Cortex of kidney (tissue), 1 donor: ENCODE measurements at places on chromosomes 7 and 10.

DNA sequence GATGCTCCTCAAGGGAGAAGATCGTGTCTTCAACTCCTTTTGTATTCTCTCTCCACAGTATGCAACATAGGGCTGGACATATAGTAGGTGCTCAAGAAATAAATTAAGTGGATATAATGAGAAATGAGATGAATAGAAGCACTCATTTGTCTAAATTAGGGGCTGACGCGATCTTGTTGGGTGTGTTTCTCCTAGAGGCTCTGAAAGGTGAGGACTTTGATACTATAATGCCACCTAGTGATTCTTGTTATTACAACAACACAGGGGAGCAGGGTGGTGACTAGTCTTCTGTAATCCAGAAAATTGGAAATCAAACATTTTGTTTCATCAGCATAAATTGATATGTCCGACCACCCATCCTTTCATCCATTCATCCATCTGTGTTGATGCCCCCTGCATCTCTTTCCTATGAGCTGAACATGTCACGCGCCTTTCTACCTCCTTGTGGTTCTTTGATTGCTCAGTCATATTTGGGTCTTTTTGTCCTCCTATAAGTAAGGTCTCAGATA lies 3.5 kb upstream of the CFAP58 start:
- DNase-seq, result no peak

DNA sequence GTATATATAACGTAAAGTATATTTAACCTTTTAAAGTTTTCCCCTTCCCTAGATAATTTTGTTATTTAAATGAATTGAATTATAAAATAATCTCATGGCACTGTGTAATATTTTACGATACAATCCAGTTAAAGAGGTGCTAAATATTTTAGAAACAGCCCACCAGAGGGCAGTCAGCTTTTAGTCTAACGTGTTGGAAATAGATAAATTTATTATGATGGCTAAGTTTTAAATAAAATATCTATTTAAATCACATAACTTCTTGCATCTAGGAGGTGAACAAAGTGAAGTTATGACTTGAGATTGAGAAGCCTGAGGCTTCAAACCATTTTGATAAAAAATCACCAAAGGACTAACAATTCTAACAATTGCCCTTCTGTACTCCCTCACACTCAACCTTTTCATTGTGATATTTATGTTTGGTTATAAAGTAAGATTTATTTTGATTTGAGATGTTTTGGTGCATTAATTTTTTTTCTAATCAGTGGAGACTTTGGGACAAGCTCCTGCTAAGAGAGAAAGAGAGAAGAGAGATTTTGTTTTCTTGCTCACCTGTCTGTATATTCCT lies 171.5 kb upstream of the SP4 start:
- DNase-seq, result no peak

GRCh38 chr10:123621492-123621891 lies 44.7 kb upstream of the GPR26 start:
- DNase-seq, result no peak

GRCh38 chr10:99457813-99458212 lies 27.4 kb upstream of the GOT1 start:
- DNase-seq, result no peak

GRCh38 chr10:16441173-16441840 lies 4.5 kb downstream of the PTER start:
- DNase-seq, result no peak

DNA sequence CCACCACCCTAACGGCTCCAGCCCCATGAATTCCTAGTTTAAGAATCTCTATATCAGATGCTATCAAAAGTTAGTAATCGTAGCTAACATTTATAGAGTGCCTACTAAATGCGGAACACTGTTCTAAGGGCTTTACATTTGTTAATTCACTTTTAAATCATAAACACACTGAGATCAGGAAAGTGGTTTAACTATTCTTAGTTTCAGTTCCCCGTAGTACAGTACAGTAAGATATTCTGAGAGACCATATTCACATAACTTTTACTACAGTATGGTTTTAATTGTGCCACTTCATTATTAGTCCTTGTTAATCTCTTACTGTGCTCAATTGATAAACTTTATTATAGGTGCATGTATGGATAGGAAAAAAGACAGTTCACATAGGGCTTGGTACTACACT lies 22.5 kb downstream of the SYPL1 start:
- no peak for DNase-seq

DNA sequence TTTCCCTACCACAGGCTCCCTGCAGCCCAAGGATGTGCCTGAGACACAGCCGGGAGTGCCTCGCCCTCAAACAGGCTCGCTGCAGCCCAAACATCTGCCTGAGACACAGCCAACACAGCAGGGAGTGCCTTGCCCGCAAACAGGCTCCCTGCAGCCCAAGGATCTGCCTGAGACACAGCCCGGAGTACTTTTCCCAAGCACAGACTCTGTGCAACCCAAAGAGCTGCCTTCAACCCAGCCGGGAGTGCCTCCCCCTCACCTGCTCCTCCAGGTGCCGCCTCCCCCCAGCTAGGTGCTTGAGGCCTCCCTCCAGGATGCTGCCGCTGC lies 42.9 kb downstream of the ANTXRL start:
- DNase-seq, result no peak

DNA sequence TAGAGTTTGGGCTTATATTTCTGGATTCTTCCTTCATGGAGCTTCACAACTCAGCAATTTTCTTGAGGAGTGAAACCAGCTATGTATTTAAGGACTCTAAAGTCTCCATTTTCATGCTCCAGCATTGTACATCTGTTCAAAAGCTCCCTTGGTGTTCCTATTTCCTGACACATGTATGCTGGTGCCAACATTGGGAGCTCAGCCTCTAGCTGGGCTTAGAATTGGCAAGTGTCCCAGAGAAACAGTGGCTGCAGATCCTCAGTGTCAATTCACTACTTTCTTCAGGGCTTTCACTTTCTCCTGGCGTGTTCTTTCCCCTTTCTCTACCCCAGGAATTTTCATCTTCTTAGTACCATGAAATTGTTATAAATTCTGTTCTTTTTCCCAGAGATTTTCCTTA lies 103.1 kb downstream of the ZNF467 start:
- no peak for DNase-seq

DNA sequence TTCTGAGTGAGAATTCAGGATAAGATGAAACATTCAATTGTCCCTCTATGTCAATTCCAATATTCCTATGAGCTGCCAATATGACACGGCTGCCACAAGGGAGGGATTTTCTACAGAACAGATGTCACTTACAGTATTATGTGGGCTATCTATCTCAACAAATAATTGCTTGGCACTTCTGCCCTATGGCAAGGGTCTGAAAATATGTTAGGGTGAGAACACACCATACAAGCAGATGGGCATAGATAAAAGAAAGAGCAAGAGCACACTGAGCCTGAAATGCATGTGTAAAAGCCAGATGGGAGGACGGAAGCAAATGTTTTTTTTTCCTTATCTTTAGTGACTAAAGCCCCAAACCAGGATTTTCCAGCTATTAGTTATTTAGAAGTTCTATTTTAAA lies 70.1 kb upstream of the TFEC start:
- no peak for DNase-seq

- no peak for DNase-seq
Observed at GRCh38 chr10:6576326-6576725, 3.8 kb downstream of the PRKCQ start.

DNA sequence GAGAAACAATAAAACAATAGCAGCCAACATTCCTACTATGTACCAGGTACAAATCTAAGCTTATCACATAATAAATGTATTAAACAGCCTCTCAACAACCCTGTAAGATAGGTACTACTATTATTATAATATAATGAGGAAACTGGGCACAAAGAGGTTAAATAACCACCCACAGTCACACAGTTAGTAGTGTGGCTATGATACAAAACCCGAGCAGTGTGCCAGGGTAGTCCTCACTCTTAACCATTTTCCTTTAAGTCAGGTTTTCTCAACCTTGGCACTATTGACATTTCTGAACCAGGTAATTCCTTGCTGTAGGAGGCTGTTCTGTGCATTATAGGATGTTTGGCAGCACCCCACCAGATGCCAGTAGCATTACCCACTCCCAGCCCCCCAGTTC lies 48.8 kb downstream of the DNAJC1 start:
- no peak for DNase-seq

- DNase-seq, result no peak
Observed at GRCh38 chr7:80876894-80877414, 41.9 kb downstream of the SEMA3C start.

GRCh38 chr7:131753620-131754222 lies 197.3 kb upstream of the PODXL start:
- no peak for DNase-seq

DNA sequence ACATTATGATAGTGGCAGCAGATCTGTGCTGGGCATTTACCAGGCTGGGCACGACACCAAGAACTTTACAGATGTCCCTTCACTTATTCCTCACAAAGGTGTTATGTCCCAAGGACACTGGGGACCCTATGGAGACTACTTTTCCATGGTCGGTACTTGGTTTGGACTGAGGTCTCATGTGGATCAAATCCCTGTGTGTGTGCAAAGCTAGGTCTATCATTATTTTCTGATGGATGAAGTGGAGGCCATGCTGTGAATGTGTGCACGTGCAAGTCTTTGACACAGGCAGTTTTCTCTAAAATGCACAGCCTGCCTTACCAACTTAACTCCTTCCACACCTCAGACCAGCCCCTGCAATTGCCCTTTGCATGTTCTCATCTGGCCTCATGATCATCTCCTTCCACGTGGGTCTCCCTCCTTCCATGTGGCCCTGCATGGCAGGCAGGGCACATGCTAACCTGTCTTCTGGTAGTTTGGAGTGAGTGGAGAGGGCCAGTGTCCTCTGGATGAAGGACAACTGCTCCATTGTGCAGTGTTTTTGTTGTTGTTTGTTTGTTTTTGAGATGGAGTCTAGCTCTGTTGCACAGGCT lies 16.0 kb upstream of the ZNF273 start:
- no peak for DNase-seq

- DNase-seq, result no peak
Observed at GRCh38 chr7:36072620-36073019, 80.4 kb upstream of the EEPD1 start.

- no peak for DNase-seq
Observed at GRCh38 chr7:3918576-3918975, 617.5 kb downstream of the SDK1 start.

DNA sequence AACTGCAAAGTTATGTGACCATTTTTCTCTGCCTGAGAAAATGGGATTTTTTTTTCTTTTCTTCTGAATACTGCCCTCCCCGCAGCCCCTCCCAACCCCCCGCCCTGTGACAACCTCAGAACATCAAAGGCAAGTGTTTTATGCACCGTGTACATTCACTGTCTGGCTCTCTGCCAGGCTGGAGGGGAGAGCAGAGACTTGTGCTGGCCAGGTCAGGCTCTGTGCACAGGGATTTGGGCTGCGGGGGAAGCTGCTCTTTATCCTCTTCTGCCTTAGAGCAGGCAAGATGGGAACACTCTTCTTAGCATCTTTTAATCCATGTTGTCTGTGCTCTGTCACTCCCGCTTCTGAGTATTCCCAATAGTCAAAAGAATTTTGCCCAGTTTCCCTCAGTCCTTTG lies 195.1 kb downstream of the CCSER2 start:
- DNase-seq, result no peak

- no peak for DNase-seq
Observed at GRCh38 chr7:142321391-142321790, 63.5 kb upstream of the PRSS58 start.

DNA sequence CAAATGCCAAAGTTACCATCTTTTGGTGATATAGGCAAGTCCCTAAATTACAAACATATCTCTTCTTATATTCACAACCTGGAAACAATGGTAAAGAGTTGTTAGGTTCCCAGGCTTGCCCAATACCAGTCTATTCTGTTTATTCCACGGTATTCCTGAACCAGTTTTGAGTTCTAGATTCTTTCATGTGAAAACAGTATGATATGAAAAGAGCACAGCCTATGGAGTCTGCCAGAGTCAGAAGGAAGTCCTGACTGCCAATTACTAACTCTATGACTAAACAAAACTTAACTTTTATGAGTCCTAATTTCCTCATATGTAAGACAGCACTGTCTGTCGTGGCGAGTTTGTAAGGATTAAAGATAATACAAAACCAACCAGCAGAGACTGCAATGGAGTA lies 5.6 kb downstream of the ABI1 start:
- DNase-seq, result no peak

DNA sequence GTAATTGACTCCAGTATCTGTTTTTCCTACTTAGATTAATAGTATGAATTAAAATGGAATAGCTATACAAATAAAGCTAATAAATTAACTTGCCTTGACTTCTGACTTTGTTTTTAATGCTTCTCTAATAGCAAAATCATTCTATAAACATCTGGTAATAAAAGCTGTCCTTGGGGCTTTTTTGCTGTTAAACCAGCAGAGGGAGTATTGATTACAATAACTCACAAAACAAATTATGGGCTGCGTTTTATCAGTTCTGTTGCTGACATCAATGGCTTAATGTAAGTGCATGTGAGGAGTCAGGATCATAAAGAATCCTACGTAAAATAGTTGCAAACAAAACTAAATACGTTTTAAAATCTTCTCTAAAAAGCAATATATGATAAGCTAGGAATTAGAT lies 667.8 kb downstream of the PCDH15 start:
- no peak for DNase-seq

DNA sequence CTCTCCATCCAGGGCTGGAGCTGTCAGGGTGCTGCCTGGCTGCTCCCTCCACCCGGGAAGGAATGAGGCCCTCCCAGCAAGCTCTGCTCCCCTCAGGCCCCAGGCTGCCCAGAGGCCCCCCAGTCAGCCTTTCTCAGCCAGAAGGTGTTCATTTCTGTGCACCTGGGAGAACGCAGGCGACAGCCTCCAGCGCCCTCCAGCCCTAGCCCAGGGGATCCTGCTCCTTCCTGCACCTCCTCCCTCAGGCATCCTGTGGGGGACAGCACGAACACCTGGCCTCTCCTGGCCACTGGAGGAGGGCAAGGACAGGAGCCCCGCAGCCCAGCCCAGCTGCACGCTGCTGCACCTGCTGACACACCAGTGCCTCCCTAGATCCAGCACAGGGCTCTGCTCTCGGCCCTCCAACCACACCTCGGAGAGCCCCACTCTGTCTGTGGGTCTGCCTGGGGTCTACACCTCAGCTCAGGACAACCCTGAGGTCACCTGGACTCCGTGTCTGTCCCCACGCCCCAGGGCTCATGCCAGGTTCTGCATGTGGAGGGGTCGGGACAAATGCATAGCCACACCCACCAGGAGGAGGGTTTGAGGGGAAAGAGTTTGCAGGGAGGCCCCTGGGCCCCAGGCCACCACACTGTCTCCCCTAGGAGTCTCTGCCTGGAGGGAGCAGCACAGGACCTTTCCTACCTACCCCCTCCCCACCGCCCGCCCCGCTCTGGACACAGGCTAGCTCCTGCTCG lies 7.4 kb upstream of the PWWP2B start:
- no peak for DNase-seq

DNA sequence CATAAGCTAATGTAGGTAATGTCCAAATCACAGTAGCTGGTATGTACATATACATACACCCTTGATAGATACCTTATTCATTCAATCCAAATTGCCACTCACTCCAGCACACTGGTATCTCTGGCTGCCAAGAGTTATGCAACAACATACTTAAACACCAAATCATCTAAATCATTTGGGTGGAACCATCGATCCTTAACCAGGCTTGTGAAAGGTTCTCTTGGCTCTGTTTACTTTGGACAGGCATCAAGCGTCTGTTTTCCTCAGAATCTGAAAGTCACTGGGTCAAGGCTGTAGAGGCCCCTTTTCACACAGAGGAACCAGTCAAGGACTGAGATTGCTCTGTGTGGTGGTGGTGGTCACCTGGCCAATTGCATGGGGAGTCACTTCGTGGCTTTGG lies 24.6 kb downstream of the JAZF1 start:
- DNase-seq, result no peak

GRCh38 chr7:71362240-71362639 lies 230.3 kb downstream of the GALNT17 start:
- DNase-seq, result no peak

GRCh38 chr7:82164813-82165212 lies 278.8 kb downstream of the CACNA2D1 start:
- no peak for DNase-seq

GRCh38 chr7:84783141-84783778 lies 403.6 kb downstream of the SEMA3D start:
- no peak for DNase-seq
